ENCODE measurements at places on chromosomes 13 and 19. TPM values are rescaled to one million over a fixed set of nuclear protein-coding genes. Genes with fewer than 3 reads are reported as not detected.

Gene ACER1
- not detected for total RNA-seq

Gene KCNC3
- total RNA-seq: 9.3 TPM

Gene RNASEH2B
- 23.5 TPM for total RNA-seq

Gene TTYH1
- not detected for total RNA-seq

Gene IGSF23
- not detected for total RNA-seq

Gene UBE2L5
- total RNA-seq: not detected

Gene RAB20
- total RNA-seq: 7.8 TPM

Gene COL5A3
- total RNA-seq: 65.9 TPM

Gene ZNF578
- not detected for total RNA-seq

Gene HRC
- total RNA-seq: not detected

DNA sequence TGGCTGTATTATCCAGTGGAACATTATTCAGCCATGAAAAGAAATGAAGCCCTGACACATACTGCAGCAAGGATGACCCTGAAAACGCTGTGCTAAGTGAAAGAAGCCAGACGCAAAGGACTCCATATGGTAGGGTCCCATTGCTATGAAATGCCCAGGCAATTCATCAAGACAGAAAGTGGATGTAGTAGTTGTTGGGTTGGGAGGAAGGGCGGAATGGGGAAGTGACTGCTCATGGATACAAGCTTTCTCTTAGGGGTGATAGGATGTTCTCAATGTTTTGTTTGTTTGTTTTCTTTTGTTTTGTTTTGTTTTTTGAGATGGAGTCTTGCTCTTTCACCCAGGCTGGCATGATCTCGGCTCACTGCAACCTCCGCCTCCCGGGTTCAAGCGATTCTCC lies 11.1 kb upstream of the CEACAM16 start:
- H3K27ac ChIP-seq: no peak overlapping the region
- H3K4me1 ChIP-seq: peaks cover 34% of the 10 kb centered on the region
- DNase-seq: no peak
- no peak overlapping the region for H3K4me3 ChIP-seq
- H3K36me3 ChIP-seq: peaks cover 1% of the 10 kb centered on the region
- H3K27me3 ChIP-seq: no peaks in the 10 kb centered on the region

- H3K4me1 ChIP-seq: peaks cover 12% of the 10 kb centered on the region
- no peak for DNase-seq
- no peak overlapping the region for H3K4me3 ChIP-seq
- H3K27me3 ChIP-seq: no peaks in the 10 kb centered on the region
Measured at GRCh38 chr13:30388406-30389283, 33.6 kb upstream of the UBE2L5 start.

- H3K4me3 ChIP-seq: no peak overlapping the region
- no peak for DNase-seq
- H3K27me3 ChIP-seq: no peaks in the 10 kb centered on the region
- peaks cover 38% of the 10 kb centered on the region for H3K4me1 ChIP-seq
Measured at GRCh38 chr19:5109560-5109959, 140.6 kb downstream of the KDM4B start.

DNA sequence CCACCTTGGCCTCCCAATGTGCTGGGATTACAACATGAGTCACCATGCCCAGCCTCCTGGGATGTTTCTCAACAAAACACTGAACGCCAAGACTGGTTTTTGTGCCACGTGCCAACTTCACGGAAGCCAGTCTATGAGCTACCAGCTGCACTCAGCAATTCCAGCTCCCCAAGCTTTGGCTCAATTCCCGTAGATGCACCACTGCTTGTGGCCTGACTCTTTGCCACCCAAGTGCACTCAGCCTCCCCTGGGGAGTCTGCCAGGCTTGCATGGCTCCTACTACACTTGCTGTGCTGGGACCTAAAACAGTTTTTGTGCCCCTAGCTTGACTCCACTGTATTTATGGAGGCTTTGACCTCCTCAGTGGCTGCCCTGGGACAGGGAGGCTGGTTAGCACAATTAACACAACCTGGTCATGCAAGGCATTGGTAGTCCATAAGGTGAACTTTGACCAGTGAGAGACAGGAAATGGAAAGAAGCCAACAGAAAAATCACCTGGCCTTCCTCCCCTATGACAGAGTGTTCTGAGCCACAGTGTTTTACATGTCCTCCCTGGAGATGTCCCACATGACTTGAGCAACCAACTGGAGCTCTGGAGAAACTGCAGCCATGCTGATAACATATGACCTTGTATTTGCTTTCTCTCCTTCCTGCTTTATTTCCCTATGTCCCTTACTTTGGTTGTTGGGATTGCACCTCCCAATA lies 1173.1 kb downstream of the UQCRFS1 start:
- no peaks in the 10 kb centered on the region for H3K36me3 ChIP-seq
- no peaks in the 10 kb centered on the region for H3K4me1 ChIP-seq
- H3K27me3 ChIP-seq: peaks cover 10% of the 10 kb centered on the region
- no peak overlapping the region for H3K4me3 ChIP-seq
- no peak overlapping the region for H3K27ac ChIP-seq

DNA sequence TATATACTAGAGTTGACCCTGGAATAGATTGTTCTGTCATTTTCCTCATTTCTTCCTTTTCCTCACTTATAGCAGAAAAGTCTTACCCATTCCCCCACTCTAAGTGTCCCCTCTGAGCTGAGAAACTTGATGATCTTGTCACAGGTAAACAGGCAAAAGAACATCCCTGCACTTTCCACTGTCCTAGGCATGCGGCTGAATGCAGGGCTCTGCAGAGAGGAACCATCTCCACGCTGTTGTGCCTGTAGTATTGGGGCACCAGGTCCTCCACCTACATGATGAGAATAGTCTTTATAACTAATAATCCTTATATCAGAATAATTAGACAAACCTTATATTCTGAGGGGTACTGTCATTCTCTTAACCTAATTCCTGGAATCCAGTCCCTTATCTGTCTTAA lies 211.3 kb downstream of the RBM26 start:
- peaks cover 21% of the 10 kb centered on the region for H3K27me3 ChIP-seq
- no peak overlapping the region for H3K27ac ChIP-seq
- no peak for DNase-seq
- H3K4me3 ChIP-seq: no peak overlapping the region
- H3K4me1 ChIP-seq: no peaks in the 10 kb centered on the region

- peaks cover 4% of the 10 kb centered on the region for H3K36me3 ChIP-seq
- no peak overlapping the region for H3K27ac ChIP-seq
- no peak for DNase-seq
- no peak overlapping the region for H3K4me3 ChIP-seq
- H3K27me3 ChIP-seq: no peaks in the 10 kb centered on the region
- H3K4me1 ChIP-seq: peaks cover 39% of the 10 kb centered on the region
Measured at GRCh38 chr19:29680447-29680846, 15.2 kb downstream of the PLEKHF1 start.

DNA sequence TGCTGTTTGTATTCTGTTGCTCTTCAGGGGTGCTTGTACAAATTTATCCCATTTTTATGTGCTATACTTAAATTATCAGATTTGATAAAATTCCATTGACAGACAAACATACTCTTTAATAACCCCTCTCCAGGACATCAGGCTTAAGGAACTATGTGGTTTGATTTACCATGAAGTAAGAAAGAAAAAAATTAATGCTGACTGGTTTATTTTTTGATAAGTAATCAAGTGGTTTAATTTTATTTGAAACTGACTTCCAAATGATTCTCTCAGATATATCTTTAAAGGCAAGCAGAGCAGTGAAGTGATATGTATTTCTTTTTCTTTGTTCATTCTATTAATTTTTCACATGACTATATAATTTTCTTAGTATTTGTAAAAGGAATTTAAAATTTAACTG lies 1168.1 kb downstream of the OLFM4 start:
- DNase-seq: no peak
- H3K27me3 ChIP-seq: peaks cover 6% of the 10 kb centered on the region
- H3K36me3 ChIP-seq: no peaks in the 10 kb centered on the region

DNA sequence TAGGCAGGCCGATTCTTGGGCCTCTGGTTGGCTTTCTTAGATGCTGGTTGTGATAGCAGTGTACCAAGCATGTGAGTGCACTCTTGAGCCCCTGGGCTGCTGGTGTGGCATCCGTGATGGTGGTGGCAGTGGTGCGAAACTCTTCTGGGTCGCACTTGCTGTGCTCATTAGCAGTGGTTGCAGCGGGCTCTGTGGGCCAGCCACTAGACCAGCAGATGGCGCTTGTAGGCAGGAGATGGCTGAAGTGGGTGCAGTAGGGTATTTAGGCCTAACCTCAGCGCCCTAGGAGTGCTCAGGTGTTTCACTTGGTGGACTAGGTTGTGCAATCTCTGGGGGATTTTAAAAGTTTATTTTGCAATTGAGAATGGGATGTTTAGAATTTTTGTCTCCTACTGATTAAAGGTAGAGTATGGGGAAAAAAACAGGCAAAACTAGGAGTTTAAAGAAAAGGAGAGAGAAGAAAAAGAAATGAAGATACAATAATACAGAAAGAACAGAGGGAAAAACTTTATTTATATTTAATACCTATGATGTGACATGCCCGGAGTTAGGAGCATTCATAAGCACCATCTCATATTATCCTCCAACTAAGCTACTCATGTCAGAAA lies 4.3 kb upstream of the ZNF17 start:
- no peaks in the 10 kb centered on the region for H3K27me3 ChIP-seq
- no peak overlapping the region for H3K27ac ChIP-seq
- H3K4me3 ChIP-seq: no peak overlapping the region
- H3K4me1 ChIP-seq: peaks cover 10% of the 10 kb centered on the region
- H3K36me3 ChIP-seq: no peaks in the 10 kb centered on the region

- H3K4me3 ChIP-seq: no peak overlapping the region
- H3K36me3 ChIP-seq: peaks cover 6% of the 10 kb centered on the region
- peaks cover 9% of the 10 kb centered on the region for H3K27me3 ChIP-seq
- DNase-seq: no peak
- H3K27ac ChIP-seq: no peak overlapping the region
Measured at GRCh38 chr13:20395061-20395916, 130.4 kb downstream of the CRYL1 start.

DNA sequence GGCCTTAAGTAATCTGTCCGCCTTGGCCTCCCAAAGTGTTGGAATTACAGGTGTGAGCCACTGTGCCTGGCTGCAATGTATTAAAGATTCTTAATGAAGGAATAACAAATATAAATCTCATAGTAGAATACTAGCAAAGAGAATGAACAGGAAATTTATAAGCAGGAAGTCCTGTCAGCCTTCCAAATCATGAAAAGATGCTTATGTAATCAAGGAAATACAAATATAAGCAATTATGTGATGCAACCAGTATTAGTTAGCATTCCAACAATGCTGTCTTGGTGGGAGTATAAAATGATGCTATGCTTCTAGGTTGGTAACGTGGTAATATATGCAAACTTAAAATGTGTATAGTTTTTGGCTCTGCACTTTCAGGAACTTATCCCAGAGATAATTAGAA lies 133.8 kb downstream of the PDS5B start:
- no peak for DNase-seq
- no peaks in the 10 kb centered on the region for H3K27me3 ChIP-seq
- peaks cover 7% of the 10 kb centered on the region for H3K36me3 ChIP-seq
- H3K27ac ChIP-seq: no peak overlapping the region

DNA sequence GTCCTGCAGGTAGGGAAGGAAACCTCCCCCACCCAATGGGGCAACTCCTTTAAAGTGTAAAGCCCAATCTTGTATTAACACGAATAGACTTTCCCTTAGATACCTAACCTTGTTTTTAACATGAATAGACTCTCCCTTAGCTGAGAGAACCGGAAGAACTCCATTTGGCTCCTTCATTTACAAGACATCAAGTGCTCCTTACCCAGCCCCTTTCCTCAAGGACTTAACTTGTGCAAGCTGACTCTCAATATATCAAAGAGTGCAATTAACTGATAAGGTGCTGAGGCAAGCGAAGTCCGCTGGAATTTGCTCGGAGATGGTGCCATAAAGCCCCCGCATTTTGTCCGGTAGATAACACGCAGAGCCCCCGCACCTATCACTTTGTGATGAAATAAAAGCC lies 9.9 kb upstream of the ZNF90 start:
- H3K4me1 ChIP-seq: no peaks in the 10 kb centered on the region
- no peak for DNase-seq
- no peaks in the 10 kb centered on the region for H3K27me3 ChIP-seq
- H3K4me3 ChIP-seq: no peak overlapping the region
- no peaks in the 10 kb centered on the region for H3K36me3 ChIP-seq

- no peak overlapping the region for H3K27ac ChIP-seq
- H3K4me3 ChIP-seq: no peak overlapping the region
- H3K36me3 ChIP-seq: no peaks in the 10 kb centered on the region
- no peak for DNase-seq
Measured at GRCh38 chr13:38965281-38965680, 25.4 kb downstream of the STOML3 start.

GRCh38 chr13:50686551-50686950 lies 156.9 kb downstream of the DLEU7 start:
- no peaks in the 10 kb centered on the region for H3K27me3 ChIP-seq
- H3K4me3 ChIP-seq: no peak overlapping the region
- H3K36me3 ChIP-seq: peaks cover 3% of the 10 kb centered on the region

- H3K4me1 ChIP-seq: no peaks in the 10 kb centered on the region
- peaks cover 51% of the 10 kb centered on the region for H3K27me3 ChIP-seq
- DNase-seq: no peak
- H3K27ac ChIP-seq: no peak overlapping the region
- H3K36me3 ChIP-seq: no peaks in the 10 kb centered on the region
- no peak overlapping the region for H3K4me3 ChIP-seq
Measured at GRCh38 chr13:27774651-27775050, 17.6 kb upstream of the GSX1 start.

DNA sequence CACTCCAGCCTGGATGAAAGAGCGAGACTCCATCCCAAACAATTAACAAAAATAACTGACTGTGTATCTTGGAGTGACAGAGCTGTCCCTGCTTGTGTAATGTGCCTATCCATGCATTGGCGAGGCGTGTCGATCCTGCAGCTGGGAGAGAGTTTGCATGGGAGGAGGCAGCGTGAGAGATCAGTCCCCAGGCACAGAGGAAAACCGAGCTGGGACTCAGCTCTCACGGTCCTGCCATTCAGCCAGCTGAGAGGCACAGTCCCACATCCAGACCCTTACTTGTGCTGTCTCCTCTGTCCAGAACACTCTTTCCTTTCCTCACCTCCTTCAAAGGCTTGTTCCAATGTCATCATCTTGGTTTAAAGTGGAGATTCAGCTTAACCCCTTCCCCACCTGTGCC lies 11.9 kb upstream of the SULT2B1 start:
- H3K4me1 ChIP-seq: peaks cover 9% of the 10 kb centered on the region
- no peaks in the 10 kb centered on the region for H3K27me3 ChIP-seq
- H3K4me3 ChIP-seq: no peak overlapping the region

DNA sequence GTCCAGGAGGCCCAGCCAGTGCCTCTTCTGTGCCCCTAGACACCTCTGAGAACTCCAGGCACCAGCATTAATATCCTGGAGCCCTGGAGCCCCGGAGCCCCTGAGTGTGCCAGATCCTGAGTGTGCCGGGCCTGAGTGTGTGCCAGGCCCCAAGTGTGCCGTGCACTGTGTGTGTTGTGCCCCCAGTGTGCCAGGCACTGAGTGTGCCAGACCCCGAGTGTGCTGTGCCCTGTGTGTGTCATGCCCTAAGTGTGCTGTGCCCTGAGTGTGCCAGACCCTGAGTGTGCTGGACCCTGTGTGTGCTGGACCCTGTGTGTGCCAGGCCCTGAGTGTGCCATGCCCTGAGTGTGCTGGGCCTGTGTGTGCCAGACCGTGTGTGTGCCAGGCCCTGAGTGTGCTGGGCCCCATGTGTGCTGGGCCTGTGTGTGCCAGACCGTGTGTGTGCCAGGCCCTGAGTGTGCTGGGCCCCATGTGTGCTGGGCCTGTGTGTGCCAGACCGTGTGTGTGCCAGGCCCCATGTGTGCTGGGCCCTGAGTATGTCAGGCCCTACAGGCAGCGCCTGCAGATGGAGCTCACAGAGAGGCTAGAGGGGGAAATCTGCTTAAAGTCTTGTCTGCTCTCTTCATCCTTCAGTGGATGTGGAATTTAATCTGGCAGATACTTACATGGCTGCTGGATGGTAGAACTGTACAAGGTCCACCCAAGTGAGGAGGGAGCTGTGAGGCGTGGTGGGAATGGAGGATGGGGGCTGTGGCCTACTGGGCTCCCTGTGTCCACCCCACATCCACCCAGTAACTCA lies 53.9 kb downstream of the C13orf46 start:
- no peak overlapping the region for H3K4me3 ChIP-seq
- peaks cover 7% of the 10 kb centered on the region for H3K36me3 ChIP-seq
- H3K4me1 ChIP-seq: no peaks in the 10 kb centered on the region
